Thoracic aorta (tissue), 2 donors: ENCODE measurements at places on chromosomes 3 and 15. TPM values are rescaled to one million over a fixed set of nuclear protein-coding genes. Genes with fewer than 3 reads are reported as not detected.

The RAB6B gene
- 0.27 TPM for total RNA-seq

The RTP1 gene
- not detected for total RNA-seq

DNA sequence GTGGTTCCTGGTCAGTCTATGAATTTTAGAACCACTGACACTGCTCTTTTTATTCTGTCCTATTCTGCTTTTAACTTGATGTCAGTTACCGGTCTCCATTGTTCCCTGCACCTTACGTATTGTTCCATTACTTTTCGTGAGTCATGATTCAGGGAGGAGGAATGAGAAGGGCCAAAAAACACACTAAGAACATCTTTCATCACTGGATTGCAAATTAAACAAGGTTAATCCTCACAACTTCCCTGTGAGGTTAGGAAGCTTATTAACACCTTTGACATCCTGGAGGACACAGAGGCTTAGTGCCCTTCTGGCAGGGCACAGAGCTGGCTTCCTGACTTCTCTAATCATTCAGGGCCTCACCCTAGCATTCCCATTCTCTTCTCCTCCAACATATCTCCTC is 227.6 kb upstream of the SATB1 start:
- DNase-seq: no peak

GRCh38 chr3:27239951-27240350 is 129.2 kb downstream of the NEK10 start:
- DNase-seq: no peak

DNA sequence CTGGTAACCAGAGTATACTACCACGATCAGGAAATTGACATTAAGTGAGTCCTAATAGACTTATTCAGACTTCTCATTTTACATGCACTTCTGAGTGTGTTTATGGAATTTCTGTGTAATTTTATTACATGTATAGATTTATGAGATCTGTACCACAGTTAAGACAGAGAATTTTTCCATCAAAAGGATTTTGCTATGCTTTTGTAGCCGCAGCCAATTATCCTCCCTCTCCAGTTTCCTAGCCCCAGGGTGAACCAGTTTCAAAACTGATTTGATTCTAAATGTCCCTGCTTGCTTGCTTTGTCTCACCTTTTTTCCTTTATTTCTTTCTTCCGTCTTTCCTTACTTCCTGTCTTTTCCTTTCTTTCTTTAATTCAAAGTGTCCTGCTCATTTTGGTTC is 661.2 kb upstream of the BCHE start:
- no peak for DNase-seq

DNA sequence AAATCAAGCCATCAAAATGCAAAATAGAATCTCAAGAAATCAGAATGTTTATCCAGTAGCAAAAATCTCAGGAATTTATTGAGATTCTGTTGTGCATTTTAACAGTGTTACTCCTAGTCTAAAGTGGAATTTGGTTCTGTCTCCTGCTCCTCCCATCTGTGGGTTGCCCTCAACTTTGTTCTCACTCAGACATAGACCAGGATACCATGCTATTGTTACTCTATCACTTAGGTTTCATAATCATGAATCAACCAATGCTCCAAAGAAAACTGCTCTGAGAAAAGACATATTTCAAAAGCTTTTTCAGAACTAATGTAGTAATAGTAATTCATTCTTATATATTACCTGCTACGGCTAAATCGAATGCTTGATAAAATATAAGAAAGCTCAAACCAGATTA is 274.7 kb downstream of the RBMS3 start:
- no peak for DNase-seq

DNA sequence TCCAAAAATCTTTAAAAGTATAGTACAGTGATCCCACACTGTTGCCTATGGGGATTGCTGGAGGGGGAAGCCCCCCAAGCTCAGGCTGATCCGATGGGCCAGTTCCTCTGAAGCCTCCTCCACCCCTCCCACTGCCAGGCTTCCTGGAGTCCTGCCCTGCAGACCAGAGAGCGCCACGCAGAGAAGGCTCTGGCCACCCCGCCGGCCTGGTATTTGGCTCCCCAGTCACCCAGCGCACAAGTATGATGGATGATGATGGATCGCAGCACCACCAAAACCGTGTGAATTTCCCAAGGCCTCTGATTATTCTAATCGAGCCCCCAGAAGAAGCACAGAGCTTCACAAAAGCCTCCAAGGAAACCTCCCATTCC is 259.0 kb downstream of the MECOM start:
- DNase-seq: no peak

- no peak for DNase-seq
Observed at GRCh38 chr3:126952261-126952982, 30.5 kb upstream of the PLXNA1 start.

DNA sequence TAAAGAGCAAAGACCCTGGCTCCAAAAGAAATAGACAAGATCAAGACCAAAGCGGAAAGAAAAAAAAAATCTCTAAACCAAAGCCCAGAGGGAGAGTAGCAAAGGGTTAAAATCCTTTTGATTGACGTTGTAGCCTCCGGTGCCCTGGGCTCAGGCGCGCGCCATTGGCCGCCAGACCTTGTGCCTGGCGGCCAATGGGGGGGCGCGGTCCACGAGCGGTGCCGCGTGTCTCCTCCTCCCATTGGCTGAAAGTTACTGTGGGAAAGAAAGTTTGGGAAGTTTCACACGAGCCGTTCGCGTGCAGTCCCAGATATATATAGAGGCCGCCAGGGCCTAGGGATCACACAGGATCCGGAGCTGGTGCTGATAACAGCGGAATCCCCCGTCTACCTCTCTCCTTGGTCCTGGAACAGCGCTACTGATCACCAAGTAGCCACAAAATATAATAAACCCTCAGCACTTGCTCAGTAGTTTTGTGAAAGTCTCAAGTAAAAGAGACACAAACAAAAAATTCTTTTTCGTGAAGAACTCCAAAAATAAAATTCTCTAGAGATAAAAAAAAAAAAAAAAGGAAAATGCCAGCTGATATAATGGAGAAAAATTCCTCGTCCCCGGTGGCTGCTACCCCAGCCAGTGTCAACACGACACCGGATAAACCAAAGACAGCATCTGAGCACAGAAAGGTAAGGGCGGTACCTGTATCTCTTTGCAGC is at the start of gene HES1:
HES1 (plus strand) TSS at position 343 of the 713 bp plus-strand sequence; CDS start at position 576, 233 bp downstream.
- peak; percentile 74 for DNase-seq
